ENCODE measurements at places on chromosomes 12 and 14.

DNA sequence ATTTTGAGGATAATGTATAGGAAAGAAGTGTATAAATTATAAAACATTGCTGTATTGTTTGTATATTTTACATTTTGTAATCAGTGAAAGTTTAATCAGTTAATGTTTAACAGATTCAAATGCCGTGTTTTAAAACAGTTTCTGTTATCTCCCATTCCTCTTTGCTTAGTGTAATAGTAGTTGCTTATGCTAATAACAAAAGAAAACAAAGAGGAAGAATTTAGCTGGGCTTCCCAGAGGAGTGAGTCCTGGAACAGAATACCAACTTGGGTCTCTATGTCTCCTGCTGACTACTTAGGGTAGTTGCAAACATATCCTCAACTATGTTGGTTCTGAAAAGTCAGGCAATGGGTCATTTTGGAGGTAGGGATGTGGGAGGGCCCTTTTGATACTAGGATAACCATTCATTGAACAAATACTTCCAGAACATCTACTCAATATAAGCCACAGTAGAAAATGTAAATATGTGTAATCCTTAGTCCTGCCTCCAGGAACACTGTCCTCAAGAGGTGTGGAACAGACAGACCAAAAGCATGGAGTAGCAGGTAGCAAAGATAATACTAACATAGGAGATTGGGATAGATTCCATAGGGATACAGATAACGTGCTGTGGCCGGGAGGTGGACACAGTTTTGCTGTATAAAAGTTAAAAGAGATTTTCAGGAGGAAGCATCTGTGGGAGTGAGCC lies 36.1 kb upstream of the EVL start:
- DNase-seq, result no peak

GRCh38 chr12:68028647-68029046 lies 39.4 kb downstream of the IFNG-AS1 start:
- no peak for DNase-seq

DNA sequence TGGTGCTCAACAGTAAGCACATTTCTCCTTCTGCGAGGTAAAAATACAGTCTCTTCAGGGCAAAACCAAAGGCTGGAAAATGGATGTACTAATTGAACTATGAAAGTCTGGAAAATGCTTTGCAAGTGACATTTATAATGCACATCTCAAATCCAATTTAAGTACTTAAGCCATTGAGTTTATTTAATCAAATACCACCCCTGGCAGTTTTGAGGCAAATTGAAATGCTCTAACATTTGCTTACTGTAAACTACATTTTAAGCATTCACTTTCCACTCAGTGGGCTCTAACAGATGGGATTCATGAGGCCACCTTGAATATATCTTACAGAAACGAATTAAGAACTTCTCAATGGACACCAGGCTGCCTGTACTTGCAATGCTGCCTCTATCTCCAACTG lies 69.7 kb downstream of the HELB start:
- no peak for DNase-seq

DNA sequence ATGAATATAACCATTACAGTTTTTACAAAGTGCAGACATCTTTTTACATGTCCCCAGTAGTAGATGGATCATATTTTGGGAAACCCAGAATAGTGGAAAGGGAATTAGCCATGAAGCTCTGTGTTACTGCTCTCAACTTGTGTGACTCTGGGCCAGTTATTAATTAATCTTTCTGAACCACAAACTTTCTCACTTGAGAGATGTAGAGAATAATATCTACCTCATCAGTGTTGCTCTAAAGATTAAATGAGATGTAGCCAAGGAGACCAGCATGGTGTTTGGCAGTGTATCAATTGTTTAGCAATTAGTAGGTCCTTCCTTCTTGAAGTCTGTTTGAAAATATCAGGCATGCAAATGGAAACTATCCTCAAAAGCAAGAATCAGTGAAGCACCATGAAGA lies 169.2 kb downstream of the TMTC2 start:
- DNase-seq, result no peak

- no peak for DNase-seq
Measured at GRCh38 chr12:94309373-94309772, 150.3 kb downstream of the CEP83 start.

GRCh38 chr14:32319368-32320049 lies 9.6 kb upstream of the AKAP6 start:
- DNase-seq, result no peak

DNA sequence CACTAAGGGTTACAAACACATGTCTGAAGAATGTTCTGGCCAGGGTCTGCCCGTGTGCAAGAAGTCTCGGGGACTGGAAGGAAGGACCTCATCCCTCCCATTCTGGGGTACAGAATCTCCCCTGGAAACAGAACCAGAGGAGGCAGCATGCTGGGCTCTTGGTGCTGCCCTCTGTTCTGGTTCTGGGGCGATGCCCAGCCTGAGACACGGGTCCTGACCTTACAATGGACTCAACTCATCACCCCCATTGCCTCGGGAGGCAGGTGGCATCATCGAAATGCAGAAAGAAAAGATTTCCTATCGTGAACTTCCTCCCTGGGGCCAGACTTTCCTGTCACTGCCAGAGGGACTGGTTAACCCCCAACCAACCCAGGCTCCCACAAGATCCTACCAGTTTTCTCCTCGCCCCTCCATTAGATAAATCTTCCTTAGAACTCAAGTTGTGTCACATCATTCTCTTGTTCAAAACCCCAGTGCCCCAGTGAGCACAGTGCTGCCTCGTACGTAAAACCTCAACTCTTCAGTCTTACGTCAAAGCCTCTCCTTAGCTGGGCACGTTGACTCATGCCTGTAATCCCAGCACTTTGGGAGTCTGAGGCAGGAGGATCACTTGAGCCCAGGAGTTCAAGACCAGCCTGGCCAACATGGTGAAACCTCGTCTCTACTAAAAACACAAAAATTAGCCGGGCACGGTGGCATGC lies 52.1 kb downstream of the PSMA6 start:
- no peak for DNase-seq

GRCh38 chr12:106106892-106107291 lies 31.9 kb downstream of the NUAK1 start:
- no peak for DNase-seq

DNA sequence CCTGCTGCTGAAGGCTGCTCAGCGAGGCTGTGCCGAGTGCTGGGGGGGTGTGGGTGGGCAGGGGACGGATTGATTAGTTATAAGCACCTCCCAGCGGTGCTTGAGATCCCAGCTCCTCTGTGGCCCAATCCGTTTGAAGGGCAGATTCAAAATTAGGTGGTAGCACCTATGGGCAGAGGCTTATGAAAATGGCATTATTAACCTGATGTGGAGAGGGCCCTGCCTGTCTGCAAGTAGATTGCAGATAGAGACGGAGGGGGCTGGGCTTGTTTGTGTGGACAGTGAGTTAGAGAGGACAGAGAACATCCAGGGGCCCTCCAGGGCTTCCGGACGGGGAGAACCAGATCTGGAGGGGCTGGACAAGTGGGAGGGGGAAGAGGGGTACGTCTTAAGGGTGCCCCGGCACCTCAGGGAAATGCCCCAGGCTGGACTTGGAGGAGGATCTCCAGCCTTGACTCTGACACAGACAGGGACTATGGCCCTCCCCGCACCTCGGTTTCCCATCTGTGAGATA lies at the start of gene RTL1:
Gene RTL1, minus strand, starts transcription at position 51 of the 514 bp plus-strand sequence. CDS start 18,934 bp downstream, outside the sequence.
- no peak for DNase-seq

DNA sequence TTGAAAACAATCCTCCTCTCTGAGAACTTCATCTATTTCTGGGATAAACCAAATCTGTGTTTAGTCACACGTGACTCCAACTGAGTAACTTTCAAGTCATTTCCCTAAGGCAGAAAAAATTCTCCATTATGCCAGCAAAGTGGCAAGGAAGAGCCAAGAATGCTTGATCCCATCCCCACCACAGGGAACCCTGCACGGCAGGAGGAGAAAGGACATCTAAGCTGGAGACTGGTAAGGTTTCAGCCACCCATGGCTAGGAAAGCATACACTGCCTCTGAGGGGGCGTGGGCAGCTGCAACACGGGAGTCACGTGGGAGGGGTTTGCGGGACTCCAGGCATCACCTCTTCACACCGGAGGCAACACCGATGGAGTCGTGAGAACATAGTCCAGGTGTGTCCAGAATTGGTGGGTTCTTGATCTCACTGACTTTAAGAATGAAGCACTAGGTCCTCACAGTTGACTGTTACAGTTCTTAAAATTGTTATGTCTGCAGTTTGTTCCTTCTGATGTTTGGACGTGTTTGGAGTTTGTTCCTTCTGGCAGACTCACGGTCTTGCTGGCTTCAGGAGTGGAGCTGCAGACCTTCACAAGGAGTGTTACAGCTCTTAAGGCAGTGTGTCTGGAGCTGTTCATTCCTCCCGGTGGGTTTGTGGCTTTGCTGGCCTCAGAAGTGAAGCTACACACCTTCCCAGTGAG lies 2.7 kb upstream of the SIVA1 start:
- DNase-seq, result no peak

DNA sequence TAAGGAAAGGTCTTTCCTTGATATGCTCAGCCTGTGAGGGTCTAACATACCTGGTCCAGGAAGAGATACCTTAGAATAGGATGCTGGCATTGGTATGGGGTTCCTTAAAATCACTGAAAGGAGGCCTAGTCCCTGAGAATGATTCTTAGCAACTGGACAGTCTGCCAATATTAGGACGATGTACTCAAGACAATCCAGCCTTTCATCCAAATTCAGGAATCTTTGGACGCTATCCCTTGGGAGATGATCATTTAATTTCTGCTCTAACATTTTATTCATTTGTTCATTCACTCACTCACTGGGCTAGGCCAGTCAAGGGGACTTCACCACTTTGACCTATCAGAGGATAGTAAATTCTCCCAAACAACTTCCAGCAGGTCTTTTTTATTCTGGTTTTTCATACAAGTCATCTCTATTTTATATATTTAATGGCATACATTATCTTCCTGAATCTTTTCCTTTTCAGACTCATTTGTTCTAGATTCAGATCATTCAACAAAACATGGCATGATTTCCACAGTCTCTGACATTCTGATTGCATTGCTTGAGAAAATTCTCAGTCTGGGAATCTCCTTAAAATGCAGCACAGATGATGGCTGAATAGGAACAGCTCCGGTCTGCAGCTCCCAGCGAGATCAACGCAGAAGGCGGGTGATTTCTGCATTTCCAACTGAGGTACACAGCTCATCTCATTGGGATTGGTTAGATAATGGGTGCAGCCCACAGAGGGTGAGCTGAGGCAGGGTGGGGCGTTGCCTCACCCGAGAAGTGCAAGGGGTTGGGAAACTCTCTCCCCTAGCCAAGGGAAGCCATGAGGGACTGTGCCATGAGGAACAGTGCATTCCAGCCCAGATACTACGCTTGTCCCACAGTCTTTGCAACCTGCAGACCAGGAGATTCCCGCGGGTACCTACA lies 118.0 kb upstream of the PRICKLE1 start:
- DNase-seq, result no peak

- DNase-seq, result no peak
Measured at GRCh38 chr14:49898485-49898884, 5.6 kb downstream of the ARF6 start.

GRCh38 chr12:129704232-129704830 lies 199.5 kb downstream of the TMEM132D start:
- DNase-seq, result no peak

- DNase-seq, result no peak
Measured at GRCh38 chr12:28065889-28066630, 93.5 kb upstream of the PTHLH start.
